ENCODE measurements at places on chromosomes 1 and 21. TPM values are rescaled to one million over a fixed set of nuclear protein-coding genes. Genes with fewer than 3 reads are reported as not detected.
A peak's percentile ranks its signal among the peaks of the same experiment; 100 is the strongest.

- no peak for DNase-seq
These were observed 17.2 kb upstream of the PRKAB2 start for GRCh38 chr1:147189514-147189913.

DNA sequence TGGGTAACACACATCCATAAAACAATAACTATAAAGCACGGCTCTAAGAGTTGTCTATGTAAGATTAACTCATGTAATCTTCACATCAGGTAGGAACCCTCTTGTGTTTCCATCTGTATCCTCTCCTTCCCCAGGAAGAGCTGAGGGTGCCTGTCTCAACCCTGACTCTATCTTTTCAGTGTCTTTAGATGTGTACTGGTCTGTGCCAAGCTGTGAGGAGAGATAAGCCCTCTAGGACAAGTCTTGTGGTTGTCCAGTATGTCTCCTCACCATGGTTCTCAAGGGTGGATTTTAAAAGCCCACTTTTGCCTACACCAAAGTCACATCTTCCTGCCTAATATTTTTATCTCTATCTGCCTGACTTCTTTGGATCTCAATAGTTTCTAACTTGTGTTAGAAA, 300.1 kb downstream of the KCNT2 start:
- no peak for DNase-seq

DNA sequence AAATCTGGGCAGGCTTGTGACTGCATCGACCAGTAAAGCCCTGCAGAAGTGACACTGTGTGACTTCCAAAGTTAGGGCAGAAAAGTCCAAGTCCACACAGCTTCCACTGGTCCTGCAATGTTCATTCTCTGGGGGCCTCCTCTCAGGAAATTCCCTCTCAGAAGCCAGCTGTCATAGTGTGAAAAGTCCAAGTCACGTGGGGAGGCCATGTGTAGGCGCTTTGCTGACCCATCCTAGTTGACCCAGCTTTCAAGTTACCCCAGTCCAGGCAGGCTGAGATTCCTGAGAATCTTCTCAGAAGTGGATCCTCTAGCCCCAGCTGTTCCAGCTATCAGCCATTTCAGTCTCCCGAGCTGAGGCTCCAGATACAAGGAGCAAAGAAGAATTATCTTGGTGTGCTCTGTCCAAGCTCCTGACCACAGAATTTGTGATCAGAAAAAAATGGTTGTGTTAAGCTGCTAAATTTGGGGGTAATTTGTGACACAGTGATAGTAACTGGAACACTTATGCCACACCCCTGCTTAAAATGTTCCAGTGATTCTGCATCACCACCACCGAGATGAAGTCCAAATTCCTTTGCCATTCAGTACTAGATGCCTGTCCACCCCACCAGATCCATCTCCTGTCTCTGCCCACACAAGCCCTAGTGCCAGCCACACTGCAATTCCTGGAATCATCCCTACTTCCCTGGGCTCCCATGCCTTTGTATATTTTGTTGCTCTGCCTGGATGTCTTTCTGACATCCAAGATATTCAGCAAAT, 2.5 kb upstream of the STUM start:
- DNase-seq: peak; percentile 85

GRCh38 chr1:24266398-24266941, 52.7 kb upstream of the GRHL3 start:
- no peak for DNase-seq

- peak; percentile 91 for DNase-seq
These were observed 7.1 kb downstream of the MYBPHL start for GRCh38 chr1:109299558-109300343.

DNA sequence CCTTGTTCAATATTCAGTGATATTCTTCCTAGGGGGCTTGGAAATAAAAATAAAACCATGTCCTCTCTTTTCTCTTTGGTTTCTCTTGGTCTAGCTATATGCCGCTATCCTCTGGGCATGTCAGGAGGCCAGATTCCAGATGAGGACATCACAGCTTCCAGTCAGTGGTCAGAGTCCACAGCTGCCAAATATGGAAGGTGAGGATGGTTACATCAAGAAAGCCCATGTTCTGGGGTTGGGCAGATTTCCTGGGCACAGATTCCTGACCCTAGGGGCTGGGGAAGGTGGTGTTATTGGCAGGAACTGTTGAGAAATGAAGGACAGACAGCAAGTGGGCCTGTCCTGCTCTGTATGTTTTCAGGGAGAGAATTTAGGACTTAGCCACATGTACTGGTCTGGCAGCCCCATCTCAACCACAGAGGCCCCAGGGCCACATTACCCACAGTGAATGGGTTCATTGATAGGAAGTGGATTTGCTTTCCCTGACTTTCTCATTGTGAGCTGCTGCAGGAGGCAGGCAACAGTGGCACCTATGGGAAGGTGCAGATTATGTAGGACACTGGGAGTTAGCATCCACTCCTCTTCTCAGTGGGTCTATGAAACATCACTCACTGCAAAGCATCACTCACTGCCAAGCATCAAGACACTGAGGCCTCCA, 37.4 kb upstream of the HSD17B7 start:
- DNase-seq: no peak

- no peak for DNase-seq
These were observed 266.9 kb downstream of the SIPA1L2 start for GRCh38 chr1:232363008-232363407.

DNA sequence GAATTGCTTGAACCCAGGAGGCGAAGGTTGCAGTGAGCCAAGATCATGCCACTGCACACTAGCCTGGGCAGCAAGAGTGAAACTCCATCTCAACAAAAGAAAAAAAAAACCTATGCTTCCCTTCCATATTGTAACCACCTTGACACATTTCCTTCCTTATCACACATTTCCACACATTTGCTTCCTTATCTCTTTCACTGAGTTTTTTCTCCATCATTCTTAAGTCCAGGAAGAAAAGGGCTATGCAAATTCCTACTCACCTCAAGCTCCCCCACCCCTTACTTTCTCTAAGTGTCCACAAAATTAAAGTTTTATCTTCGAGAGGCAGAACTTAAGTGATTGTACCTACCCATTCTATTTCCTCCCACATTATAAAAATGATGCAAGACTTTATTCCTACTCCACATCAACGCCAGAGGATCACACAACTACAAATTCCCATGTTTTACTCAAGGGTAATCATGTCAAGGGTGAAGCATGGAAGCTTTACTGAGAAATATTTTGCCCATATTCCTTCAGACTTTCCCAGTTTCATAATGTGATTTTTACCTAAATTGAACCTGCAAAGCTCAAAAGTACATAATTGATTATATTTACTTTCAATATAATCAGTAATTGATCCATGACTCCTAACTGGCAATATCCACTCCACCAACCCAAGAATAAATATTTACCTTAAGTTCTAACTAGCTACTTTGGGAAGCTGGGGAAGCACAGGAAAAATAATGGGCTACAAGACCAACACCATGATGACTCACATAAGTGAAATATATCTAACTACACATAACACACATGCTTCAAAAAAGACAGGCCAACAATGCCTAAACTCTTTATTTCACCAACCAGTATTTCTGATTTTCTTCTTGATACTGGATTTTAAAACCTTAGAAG, 9.3 kb downstream of the WDR77 start:
- DNase-seq: no peak

GRCh38 chr1:2253797-2254480, 25.8 kb downstream of the SKI start:
- DNase-seq: no peak

DNA sequence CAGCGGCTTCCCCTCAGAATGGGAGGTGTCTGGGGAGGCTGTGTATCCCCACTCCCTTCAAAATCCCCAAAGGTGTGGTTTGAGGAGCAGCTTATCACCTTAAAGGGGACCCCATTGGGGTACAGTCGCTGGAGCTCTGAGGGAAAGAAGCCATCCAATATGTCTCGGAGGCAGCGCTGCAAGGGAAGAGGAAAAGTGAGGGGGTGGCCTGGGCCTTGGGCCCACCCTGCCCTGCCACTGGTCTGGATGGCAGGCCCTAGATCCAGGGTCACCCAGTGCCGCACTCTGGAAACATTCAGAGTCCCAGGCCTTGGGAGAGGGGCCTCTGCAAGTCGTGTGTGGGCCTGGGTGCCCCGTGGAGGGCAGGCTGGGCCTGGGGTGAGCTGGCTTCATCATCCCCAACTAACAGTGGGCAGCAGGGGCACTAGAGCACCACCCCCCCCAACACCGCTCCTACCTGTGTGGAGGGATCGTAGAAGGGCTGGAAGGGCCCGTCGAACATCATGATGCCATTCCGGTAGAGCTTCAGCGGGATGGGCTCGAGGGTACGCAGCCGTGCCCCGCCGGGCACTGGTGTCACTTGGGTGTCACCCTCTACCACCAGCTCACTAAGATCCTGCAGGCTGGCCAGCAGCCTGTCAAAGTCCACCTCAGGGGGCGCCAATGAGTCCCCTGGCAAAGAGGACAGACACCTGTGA, 5.6 kb downstream of the SH3BGRL3 start:
- no peak for DNase-seq

- DNase-seq: peak; percentile 22
These were observed 434.6 kb upstream of the CHRM3 start for GRCh38 chr1:238951809-238952208.

The GJA4 gene
- total RNA-seq: 25.8 TPM

The TRPM2 gene
- 2.2 TPM for total RNA-seq

The DDR2 gene
- 60.6 TPM for total RNA-seq

The SPRR5 gene
- not detected for total RNA-seq

The SEC16B gene
- total RNA-seq: 9.6 TPM
